ENCODE measurements at places on chromosomes 16 and 17. TPM values are rescaled to one million over a fixed set of nuclear protein-coding genes. Genes with fewer than 3 reads are reported as not detected.

DNA sequence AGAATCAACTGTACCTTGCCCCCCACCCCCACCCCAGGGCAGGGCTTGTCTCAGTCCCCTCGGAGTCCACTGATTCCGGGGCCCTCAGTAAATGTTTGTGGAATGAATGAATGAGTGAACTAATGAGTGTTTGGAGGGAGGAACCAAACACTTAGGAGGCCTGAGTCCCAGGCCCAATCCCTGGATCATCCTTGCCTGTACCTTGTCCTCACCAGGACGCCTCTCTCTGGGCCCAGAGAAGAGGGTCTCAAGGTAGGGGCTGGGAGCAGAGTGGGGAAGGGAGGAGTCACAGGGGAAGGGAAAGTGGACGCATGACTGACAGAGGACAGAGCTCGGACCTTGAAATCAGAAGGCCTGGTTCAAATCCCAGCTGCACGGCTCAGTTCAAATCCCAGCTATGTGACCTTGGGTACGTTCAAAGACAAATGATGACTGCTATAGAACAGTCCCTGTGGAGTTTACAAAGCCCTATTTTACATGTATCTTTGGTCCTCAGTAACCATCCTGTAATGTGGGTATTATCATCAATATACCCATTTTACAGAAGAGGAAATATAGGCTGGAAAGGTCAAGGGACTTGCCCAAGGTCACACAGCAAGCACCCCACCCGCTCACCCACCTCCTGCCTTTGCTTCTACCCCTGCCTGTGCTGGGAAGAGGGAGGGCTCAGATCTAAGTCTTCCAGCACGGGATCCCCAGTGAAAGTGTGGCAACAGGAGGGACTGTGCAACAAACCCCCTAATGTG is 18.3 kb downstream of the SLC4A1 start:
- no peak for DNase-seq

- DNase-seq: peak; percentile 60
These were observed 8.9 kb downstream of the BAIAP2 start for GRCh38 chr17:81043725-81044427.

The FAM20A gene
- total RNA-seq: not detected

The OR1F1 gene
- total RNA-seq: not detected

- DNase-seq: no peak
These were observed 22.2 kb upstream of the CLEC18C start for GRCh38 chr16:70151391-70151790.

DNA sequence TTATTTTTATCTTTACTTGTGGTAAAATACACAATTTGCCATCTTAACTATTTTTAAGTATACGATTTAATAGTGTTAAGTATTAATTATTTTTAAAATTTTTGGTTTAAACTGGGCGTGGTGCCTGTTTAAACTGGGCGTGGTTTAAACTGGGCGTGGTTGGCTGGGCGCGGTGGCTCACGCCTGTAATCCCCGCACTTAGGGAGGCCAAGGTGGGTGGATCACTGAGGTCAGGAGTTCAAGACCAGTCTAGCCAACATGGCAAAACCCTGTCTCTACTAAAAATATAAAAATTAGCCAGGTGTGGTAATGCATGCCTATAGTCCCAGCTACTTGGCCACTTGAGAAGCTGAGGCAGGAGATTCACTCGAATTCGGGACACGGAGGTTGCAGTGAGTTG is 4.0 kb upstream of the CCDC43 start:
- no peak for DNase-seq

The LITAFD gene
- not detected for total RNA-seq

The MRPL38 gene
- total RNA-seq: 28.2 TPM

The EVI2A gene
- 0.87 TPM for total RNA-seq

- no peak for DNase-seq
These were observed 28.7 kb upstream of the ALDH3A2 start for GRCh38 chr17:19619705-19620325.

DNA sequence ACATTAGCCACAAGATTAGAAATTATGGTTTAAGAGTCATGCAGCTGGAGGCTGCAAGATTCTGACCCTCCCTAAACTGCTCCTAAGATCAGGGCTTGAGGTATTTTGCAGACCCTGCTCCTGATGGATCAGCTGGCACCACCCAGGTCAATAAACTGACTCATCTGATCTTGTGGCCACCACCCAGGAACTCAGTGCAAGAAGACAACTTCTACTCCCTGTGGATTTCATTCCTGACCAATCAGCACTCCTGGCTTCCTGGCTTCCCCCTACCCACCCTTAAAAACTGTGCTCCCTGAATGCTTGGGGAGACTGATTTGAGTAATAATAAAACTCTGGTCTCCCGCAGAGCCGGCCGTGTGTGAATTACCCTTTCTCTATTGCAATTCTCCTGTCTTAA is 25.0 kb upstream of the MILR1 start:
- DNase-seq: no peak

GRCh38 chr17:79147746-79148506 is 73.3 kb downstream of the ENGASE start:
- DNase-seq: no peak

GRCh38 chr17:29571486-29571882 is 3.0 kb downstream of the TP53I13 start:
- no peak for DNase-seq

The ARHGAP27 gene
- total RNA-seq: 19.0 TPM
